Breast epithelium (tissue), 4 donors: ENCODE measurements at places on chromosomes 2 and 18. TPM values are rescaled to one million over a fixed set of nuclear protein-coding genes. Genes with fewer than 3 reads are reported as not detected.

- no peak for DNase-seq
Measured at GRCh38 chr2:172081221-172082022, 3.9 kb upstream of the DLX1 start.

DNA sequence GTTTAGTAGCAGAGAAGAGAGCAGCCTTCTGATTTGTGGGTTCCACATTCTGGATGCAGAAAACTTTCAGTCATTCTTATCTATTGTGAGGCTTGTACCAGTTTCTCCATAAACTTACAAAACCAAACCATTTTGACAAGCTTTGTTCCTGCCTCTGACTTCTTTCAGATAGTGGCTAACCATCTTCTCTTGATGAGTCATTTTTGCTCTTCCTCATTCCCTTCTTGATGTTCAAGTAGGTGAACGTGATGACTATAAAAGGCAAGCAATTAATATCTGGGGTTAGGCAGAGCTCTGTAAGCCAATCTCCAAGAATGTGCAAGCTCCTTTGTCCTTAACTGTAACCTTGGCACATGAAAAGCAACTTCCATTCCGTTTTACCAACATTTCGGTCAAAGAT is 2083.1 kb upstream of the PIK3C3 start:
- no peak for DNase-seq

- no peak for DNase-seq
Measured at GRCh38 chr2:17195016-17195415, 323.2 kb downstream of the RAD51AP2 start.

GRCh38 chr18:55334875-55335274 is 253.1 kb downstream of the TCF4 start:
- DNase-seq, result no peak

RGPD3 gene
- total RNA-seq, result 2.2 TPM

DNA sequence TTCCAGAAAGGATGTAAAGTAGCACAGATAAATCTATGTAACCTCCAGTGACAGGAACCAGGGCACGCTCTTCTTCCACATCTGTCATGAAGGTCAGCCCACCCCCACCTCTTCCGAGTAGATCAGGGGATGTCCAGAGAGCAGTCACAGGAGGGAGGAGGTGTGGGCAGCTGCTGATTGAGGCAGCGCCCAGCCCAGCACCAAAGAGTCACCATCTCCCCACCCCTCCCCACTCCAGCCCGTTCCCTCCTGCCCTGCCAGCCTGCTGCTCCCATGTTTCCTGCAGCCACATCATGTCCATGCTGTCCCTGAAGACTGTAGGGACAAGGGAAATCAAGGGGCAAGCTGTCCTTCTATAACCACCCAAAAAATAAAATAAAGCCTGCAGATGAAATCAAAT is 269.8 kb downstream of the BCL11A start:
- no peak for DNase-seq

ITGA6 gene
- total RNA-seq, result 93.1 TPM

GRCh38 chr2:173056705-173057364 is 18.8 kb upstream of the MAP3K20 start:
- no peak for DNase-seq

GRCh38 chr18:52377094-52377493 is 37.1 kb downstream of the DCC start:
- DNase-seq, result no peak

CPO gene
- 0.66 TPM for total RNA-seq

ACADL gene
- total RNA-seq, result 2.0 TPM

- no peak for DNase-seq
Measured at GRCh38 chr2:61287254-61287653, 125.3 kb downstream of the C2orf74 start.
